Brain microvascular endothelial cell (primary cell): ENCODE measurements at places on chromosomes 1 and 21.

GRCh38 chr1:28507247-28507645 is 1.4 kb downstream of the RCC1 start:
- DNase-seq = no peak

DNA sequence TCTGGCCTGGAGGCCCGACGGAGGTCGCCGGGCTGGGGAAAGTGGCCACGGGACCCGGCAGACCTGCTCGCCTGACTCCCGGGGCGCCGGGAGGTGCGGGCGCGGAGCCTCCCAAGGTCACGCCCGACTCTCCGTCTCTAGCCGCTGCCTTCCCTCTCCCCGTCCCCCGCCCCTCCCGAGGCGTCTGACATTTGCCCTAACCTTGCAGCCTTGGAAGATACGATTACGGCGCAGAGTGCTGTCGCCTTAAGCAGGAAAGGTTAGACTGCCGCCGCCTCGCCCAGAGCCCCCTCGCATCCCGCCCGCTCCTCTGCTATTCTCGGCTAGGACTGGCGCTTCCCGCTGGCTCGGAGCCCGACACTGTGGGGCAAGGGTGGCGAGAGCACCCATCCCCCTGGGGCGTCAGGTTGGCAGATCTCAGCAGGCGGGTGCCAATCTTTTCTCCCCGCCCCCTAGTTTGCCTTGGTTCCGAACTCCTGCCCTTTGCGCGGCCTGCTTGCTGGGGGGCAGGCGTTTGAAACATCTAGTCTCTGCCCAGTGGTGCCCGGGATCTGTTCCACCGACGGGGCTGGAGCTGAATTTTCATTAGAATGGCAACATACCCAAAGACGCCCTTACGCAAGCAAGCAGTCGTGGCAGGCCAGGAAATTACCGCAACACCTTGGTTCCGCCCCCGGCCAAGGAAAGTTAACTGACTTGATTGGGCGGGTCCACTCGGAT is 835 bp downstream of the PGM1 start:
- DNase-seq = no peak

GRCh38 chr1:193181536-193181935 is 4.9 kb downstream of the B3GALT2 start:
- no peak for DNase-seq

DNA sequence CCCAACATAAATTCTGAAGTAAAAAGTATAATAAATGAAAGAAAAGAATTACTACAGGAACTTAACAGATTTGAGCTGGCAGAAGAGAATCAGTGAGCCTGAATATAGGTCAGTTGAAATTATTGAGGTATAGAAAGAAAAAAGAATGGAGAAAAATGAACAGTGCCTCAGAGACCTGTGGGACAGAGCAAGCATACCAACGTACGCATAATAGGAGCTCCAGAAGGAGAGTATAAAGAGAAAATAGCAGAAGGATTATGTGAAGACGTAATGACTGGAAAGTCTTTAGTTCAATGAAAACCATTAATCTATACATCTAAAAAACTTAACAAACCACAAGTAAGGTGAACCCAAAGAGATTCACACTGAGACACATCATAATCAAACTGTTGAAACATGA is 261.8 kb downstream of the DYRK1A start:
- DNase-seq = no peak

DNA sequence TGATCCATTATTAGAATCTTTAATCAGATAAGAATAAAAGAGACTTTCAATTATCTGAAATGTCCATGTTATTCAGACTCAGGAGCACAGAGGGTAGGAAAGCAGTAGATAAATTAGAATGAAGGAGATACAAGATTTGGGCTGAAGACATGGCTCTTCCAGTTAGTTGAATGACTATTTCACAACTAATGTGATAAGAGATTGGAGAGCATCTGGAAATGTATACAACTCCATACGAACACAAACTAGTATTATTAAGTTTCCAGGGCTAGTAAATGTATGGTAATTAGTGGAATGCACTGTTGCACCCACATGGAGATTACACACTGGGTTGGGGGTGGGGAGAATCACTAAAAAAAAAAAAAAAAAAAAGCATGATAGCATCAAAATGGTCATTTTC is 618.0 kb downstream of the KIF26B start:
- no peak for DNase-seq

GRCh38 chr1:42158189-42158588 is 5.0 kb downstream of the GUCA2B start:
- DNase-seq = peak; percentile 45

GRCh38 chr21:43721206-43721605 is 2.3 kb downstream of the PDXK start:
- DNase-seq = no peak

- DNase-seq = no peak
Measured at GRCh38 chr1:168728473-168729404, at the start of gene DPT. DPT (minus strand) TSS chr1:168729206; CDS start chr1:168729174, 32 bp downstream.

DNA sequence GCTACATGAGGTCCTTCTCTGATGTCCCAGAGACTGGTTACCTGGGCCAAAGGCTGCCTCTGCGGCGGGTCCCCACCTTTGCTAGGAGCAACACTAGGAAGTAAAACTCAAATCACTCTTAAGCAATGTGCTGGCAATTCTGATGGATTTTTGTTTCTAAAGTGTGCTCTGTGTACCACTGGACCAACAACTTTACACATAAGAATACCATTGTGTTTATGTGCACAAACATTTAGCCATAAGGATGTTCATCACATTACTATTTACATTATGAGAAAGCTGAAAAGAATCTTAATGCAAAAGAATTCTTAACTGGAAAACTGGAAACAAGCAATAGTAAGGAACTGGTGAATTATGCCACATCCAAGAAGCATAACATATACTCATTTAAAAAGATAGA is 38.6 kb downstream of the SSBP3 start:
- DNase-seq = no peak

- DNase-seq = no peak
Measured at GRCh38 chr21:42539931-42540343, 26.3 kb downstream of the SLC37A1 start.

GRCh38 chr21:45496968-45497845 is 45.0 kb downstream of the SLC19A1 start:
- DNase-seq = no peak

- no peak for DNase-seq
Measured at GRCh38 chr1:184701816-184702215, 52.8 kb downstream of the EDEM3 start.

DNA sequence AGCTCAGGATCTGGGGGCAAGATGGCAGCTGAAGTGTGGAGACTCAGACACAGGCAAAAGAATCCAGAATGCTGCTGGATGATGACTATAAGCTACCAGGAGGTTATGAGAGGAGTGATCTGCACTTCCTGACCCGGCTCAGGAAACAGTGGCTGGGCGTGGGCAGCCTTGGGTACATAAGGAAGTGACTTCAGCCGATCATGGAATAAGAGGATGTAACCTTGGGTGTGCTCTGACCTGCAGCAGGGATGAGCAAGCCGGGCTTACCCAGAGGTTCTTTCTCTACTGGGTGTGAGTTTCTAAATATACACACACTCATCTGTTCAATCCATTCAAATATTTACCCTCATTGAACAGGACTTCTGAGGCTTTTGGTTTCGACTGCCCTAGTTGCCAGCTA is 62.7 kb downstream of the CD34 start:
- peak; percentile 79 for DNase-seq

DNA sequence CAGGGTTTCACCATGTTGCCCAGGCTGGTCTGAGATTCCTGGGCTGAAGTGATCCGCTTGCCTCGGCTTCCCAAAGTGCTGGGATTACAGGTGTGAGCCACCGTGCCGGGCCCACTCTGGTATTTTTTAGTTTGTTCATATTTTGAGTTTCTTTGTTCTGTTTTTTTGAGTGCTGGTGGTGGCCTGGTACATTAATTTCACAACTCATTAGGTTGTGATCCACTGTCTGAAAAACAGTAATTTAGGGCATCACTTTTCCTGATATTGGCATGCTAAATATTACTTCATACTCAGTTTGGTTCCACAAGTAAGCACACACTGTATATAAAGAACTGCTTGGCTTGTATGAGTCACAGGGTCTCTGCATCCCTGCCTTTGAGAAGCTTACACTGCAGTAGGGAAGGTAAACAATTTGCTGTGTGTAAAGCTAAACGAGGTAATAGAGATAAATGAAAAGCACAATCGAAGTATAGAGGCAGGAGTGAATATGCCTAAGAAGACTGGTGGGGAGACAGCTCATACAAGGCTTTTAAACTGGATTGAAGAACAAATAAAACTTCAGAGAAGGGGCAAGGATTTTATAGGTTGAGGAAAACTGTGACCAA is 7.7 kb downstream of the SNX27 start:
- peak; percentile 43 for DNase-seq

DNA sequence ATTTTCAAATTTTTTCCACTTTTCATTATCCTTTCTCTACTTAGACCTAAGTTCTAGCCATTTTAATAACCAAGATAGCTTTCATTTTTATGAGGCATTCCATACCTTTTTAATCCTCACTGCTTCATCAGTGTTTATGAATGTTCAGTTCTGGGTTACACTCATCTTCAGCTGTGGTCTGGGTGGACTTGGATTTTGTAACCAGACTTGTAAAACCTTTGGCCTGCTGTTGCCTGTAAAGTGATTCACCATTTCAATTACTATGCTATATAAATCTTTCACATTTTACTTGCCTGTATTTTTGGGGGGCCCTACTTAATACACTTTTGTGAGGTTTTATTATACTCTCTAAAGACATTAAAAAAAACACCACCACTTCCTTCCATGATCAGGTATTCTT is 46.2 kb downstream of the USP25 start:
- peak; percentile 73 for DNase-seq

GRCh38 chr1:206925106-206925736 is 3.5 kb upstream of the FCMR start:
- no peak for DNase-seq

GRCh38 chr1:107523061-107523460 is 382.2 kb downstream of the NTNG1 start:
- DNase-seq = no peak

GRCh38 chr21:46516068-46516467 is 57.4 kb downstream of the DIP2A start:
- DNase-seq = no peak

GRCh38 chr1:18100491-18101063 is 7.0 kb upstream of the IGSF21 start:
- peak; percentile 60 for DNase-seq

- no peak for DNase-seq
Measured at GRCh38 chr1:116485976-116486375, 84.8 kb downstream of the CD58 start.

- no peak for DNase-seq
Measured at GRCh38 chr1:75712306-75712705, 12.2 kb upstream of the ACADM start.

DNA sequence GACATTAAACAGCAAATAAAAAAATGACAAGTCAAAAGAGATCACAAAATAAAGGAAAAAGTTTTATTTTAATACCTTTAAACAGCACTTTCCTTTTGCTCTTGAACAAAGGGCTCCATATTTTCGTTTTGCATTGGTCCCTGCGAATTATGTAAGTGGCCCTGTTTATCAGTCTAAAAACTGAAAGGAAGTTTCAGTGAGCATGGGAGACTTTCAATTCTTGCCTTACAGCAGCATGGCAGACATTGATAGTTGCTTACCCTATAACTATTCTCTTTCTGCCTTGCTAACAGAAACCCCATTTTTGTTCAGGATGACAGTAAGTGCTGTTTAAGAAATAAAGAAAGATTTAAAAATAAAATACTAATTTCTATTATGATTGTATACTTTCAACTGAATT is 5.2 kb upstream of the SH3GLB1 start:
- no peak for DNase-seq

- DNase-seq = no peak
Measured at GRCh38 chr1:241202401-241202800, 154.6 kb downstream of the RGS7 start.

DNA sequence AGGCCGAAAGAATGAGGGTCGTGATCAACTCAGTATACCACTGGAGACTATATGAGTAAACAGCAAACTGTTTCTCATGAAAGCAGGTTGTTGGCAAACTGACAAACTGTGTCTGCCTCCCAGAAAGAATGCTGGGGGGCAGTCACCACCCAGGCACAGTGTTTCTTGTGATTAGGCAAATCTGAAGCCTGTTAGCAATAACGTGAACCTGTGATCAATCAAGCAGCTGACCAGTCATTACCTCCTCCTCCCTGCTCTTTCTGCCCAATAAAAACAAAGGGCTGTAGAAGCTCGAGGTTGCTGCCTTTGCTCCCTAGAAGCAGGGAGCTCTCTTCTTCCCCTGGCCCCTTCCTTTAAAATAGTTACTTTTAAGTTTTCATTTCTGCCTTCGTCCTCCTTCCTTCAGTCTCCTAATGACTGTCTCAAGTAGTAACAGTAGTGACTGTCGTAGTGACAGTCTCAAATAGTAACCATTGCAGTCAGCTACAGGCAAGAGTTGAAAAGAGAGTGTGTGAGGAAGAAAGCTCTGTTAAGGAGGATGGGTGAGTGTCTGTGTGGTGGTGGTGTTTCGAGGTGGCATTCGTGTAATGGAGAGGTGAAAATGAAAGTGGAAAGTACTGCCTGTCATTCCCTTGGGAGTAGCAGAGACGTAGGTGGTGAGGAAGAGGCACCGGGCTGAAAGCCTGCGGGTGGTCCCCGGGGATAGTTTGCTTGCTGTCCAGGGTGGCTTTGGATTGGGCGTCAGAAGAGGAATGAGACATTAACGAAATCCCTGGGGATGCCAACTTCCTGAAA is 14.5 kb downstream of the HHAT start:
- DNase-seq = no peak

DNA sequence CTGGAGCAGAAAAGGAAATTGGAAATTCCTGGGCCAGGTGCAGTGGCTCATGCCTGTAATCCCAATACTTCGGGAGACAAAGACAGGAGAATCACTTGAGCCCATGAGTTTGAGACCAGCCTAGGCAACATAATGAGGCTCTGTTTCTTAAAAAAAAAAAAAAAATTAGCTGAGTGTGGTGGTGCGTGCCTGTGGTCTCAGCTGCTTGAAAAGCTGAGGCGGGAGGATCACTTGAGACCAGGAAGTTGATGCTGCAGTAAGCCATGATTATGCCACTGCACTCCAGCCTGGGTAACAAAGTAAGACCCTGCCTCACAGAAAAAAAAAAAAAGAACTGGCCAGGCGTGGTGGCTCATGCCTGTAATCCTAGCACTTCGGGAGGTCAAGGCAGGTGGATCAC is 56.7 kb downstream of the SRSF11 start:
- DNase-seq = no peak

GRCh38 chr1:185695299-185695698 is 38.9 kb upstream of the HMCN1 start:
- no peak for DNase-seq

- no peak for DNase-seq
Measured at GRCh38 chr1:12677565-12677964, 33.7 kb downstream of the AADACL4 start.

DNA sequence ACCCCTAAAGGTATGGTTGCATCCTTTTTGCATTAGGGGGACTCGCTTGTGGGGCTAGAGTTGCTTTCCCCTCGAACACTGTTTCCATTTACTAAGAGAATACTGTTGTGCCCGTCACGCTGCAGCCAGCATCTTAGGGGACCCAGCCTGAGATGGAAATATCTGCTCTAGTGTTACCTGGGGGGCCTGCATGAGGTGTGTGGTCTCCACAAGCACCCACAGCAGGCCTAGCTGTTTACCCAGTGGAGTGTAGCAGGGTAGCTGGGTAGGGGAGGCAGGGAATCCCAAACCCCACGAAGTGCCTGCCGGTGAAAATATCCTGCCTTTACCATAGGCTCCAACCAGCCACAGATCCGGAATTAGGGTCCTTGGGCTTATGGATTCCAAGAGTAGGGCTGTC is 303.6 kb downstream of the PTPRU start:
- no peak for DNase-seq

- no peak for DNase-seq
Measured at GRCh38 chr1:3331564-3331963, 122.9 kb upstream of the ARHGEF16 start.

GRCh38 chr1:167332503-167332902 is 111.8 kb downstream of the POU2F1 start:
- DNase-seq = no peak
